ENCODE measurements at places on chromosomes 11 and 22. TPM values are rescaled to one million over a fixed set of nuclear protein-coding genes. Genes with fewer than 3 reads are reported as not detected.

Gene VPREB3
- total RNA-seq: not detected

Gene MS4A6E
- total RNA-seq: not detected

Gene MB
- total RNA-seq: not detected

Gene NECTIN1
- 5.2 TPM for total RNA-seq

Gene CEND1
- total RNA-seq: not detected
